Iris pigment epithelial cell (primary cell): ENCODE measurements at places on chromosomes 12 and 14.

DNA sequence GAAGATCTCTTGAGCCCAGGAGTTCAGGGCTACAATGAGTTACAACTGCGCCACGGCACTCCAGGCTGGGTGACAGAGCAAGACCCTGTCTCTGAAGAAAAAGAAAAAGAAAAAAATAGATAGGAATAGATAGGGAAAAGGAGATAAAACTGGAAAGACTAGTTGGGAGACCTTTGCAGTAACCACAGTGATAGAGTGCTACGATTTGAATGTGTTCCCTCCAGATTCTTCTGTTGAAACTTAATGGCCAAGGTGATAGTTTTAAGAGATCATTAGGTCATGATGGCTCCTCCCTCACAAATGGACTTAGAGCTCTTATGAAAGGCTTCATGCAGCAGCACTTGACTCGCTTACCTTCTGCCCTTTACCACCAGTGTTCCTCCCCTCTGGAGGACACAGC lies 13.5 kb upstream of the ATF1 start:
- DNase-seq, result no peak

- peak; percentile 1 for DNase-seq
Observed at GRCh38 chr12:39012870-39013269, 107.5 kb upstream of the CPNE8 start.

DNA sequence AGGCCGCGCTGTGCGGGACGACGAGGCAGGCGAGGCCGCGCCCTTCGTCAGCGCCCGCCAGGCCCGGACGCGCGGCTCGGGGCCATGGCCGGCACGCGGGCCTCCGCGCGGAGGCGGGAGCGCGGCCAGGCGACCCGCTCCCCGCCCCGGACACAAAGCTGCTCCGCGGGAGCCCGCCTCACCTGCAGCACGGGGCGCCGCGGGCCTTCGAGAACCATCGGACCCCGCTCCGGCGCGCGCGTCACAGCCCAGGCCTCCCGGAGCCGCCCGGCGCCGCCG lies 342 bp downstream of the DICER1 start:
- peak; percentile 39 for DNase-seq

DNA sequence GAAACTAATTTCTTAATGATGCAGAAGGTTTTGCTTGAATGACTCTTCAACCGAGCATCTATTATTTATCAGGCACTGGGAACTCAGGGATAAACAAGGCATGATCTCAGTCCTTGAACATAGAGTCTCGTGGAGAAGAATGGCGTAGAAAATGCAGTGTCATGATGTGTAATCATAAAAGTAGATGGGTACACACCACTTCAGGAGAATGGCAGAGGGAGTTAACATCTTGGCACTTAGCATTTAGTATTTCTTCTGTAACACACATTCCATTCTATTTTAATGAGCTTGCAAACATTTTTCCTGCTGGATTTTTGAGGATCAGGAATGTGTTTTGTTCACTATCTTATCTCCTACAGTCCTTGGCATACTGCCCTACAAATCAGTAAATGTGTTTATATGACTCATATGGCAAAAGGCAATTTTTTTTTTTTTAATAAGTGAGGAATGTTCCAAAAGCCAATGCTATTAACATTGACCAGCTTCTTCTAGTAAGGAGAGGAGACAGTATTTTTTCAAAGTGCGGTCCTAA lies 3.8 kb downstream of the TXNRD1 start:
- peak; percentile 97 for DNase-seq

GRCh38 chr14:35050652-35051051 lies 4.6 kb downstream of the FAM177A1 start:
- DNase-seq, result peak; percentile 72

- no peak for DNase-seq
Observed at GRCh38 chr14:73965216-73965615, 15.1 kb downstream of the COQ6 start.

GRCh38 chr14:104072586-104072985 lies 12.9 kb upstream of the ASPG start:
- no peak for DNase-seq

DNA sequence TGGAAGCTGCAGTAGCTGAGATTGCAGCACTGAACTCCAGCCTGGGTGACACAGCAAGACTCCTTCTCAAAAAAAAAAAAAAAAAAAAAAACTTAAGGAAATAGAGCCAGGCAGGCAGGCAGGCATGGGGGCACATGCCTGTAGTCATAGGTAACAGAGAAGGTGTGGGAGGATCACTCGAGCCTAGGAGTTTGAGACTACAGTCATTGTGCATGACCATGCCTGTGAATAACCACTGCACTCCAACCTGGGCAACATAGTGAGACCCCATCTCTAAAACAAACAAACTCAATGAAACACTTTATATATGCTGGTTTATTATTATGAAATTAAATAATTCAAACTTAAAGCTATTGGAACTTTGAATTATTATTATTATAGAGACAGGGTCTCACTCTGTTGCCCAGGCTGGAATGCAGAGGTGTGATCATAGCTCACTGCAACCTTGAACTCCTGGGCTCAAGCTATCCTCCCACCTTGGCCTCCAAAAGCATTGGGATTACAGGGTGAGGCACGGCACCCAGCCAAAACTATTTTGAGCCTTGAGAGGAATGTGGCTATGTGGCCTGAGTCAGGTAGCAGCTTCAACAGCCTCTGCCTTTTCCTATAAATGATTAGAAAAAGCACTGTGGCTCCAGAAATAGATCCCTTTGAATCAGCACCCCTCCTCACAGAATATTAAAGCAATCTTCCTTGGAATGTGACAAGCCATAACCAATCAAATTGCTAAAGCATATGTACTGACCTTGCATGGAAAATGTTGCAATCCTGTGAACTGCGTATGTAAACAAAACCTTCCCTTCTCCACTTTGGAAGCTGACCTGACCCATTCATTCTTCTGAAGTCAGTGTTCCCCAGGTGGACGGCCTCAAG lies 34.7 kb upstream of the YY1 start:
- DNase-seq, result peak; percentile 75

DNA sequence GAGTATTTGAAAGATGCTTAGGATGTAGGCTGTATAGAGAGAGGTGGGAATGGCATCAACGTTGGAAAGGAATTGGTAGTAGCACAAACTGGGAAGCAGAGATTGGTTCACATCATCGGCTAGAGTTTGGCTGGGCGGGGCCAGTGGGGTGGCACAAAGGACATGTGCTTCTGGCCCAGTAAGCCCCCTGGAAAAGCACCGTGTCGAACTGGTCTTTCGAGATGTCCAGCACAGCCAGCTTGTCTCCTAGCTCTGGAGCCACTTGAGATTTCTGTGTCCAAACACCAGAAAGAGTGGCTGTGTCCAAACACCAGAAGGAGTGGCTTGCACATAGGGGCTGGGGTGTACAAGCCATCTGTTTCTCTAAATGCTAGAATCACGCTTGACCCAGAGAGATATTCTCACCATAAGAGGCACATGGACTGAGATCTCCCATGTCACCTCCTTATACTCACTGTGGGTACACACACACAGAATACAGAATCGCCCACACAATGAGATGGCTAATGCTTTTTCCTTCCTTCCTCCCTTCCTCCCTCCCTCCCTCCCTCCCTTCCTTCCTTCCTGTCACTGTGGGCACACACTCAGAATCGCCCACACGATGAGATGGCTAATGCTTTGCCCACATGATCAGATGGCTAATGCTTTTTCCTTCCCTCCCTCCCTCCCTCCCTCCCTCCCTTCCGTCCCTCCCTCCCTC lies 41.8 kb upstream of the KCNK13 start:
- DNase-seq, result no peak

DNA sequence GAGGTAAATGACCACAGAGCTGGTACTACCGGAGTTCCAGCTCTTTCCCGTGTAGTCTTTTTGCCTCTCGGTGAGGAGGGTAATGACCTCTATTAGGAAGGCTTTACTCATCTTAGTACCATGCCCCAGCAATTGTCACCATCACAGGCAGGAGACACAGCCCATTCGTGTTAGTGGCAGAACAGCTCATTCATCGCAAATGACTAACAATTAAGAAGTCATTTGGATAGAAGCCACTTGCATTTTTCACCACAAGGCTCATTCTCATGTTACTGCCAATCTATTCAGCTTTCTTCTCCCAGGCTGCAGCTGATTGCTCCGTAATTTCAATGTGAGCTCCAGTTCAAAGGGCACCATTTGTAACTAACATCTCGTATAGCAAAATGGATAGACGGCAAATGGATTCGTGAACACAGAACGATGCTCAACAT lies 718.8 kb upstream of the TMEM132C start:
- DNase-seq, result peak; percentile 21

DNA sequence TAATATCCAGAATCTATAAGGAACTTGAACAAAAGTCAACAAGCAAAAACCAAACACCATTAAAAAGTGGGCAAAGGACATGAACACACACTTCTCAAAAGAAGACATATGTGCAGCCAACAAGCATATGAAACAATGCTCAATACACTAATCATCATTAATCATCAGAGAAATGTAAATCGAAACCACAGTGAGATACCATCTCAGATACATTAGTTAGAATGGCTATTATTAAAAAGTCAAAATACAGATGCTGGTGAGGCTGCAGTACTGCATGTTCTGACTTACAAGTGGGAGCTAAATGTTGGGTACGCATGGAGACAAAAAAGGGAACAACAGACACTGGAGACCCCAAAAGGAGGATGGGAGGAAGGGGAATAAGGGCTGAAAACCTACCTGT lies 67.1 kb downstream of the BLTP3B start:
- no peak for DNase-seq

DNA sequence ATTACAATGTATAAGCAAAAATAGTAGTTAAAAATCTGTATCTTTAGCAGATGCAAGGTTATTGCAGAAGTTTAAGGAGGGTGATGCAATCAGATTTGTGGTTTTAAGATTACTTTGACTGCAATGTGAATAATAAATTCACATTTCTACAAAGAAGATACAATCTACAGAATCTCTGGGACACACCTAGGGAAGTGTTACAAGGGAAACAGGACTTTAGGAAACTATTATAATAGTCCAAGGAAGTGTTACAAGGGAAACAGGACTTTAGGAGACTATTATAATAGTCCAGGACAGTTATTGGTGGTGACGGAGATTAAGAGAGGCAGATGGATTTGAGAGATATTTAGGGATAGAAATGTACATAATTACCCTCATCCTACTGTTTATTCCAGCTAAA lies 154.4 kb upstream of the GARIN6 start:
- DNase-seq, result no peak

DNA sequence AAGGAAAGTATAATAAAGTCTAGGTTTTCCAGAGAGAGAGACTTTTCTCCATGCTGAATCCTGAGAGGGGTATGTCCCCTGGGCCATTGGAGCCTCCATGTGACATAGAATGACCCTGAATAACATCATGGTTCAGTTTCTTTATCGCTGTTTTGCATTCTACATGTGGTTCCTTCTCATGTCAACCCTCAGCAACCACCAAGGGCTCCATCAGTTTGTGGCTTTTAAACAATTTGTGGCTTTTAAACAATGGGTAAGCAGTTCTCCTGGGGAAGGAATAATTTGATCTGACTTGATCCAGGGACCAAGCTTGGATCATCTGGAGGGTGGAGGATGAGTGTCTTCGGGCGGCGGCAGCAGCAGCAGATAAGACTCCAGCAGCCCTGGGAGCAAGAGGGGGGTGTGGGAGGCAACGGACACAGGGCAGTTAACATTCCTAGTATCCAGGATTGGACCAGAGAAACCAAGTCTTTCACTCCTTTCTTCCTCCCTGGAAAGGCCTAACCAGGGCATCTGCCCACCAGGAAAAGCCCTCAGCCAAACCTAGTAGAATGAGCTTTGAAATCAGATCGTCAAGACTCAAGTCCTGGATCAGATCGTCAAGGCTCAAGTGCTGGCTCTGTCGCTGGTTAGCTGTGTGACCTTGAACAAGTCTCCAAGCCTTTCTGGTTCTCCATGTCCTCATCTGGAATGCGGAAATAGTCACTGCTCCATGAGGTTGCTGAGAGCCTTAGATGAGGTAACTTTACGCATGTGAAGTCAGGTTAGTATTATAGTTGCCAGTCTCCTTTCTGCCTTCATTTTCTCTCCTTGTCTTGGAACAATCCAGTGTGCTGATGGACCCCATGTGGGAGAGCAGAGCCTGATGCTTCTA lies 27.8 kb upstream of the FAM222A start:
- DNase-seq, result no peak

GRCh38 chr12:49331380-49332222 lies 5.4 kb downstream of the C1QL4 start:
- DNase-seq, result peak; percentile 79

DNA sequence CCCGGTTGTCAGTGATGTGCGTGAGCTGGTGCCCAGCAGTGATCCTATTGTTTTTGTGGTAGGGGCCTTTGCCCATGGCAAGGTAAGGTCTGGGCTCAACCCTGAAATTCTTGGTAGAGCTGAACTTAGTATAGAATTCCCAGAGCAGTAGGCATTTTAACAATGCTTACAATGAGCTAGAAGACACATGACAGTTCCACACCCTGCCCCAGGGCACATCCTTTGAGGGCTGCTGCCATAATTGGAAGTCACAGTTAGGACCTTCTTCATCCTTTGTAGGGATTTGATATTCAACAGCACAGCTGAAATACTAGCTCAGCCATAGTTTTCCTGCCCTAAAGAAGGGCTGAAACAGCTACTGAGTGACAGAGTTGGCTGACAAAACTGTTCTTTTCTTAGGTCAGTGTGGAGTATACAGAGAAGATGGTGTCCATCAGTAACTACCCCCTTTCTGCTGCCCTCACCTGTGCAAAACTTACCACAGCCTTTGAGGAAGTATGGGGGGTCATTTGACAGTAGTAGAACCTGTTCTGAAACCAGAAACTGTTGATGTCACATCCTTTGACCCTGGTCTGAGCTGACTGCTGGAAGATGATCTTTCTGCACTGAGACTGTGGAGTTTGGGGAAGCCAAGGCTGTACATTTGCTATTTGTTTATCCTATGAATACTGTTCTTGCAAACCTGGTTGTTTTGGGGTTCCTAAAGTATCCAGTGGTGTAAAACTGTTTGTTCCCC lies 4.8 kb downstream of the EMG1 start:
- no peak for DNase-seq

- peak; percentile 60 for DNase-seq
Observed at GRCh38 chr12:42482041-42482747, 107.4 kb downstream of the PRICKLE1 start.

GRCh38 chr14:71244341-71244740 lies 337.1 kb downstream of the PCNX1 start:
- no peak for DNase-seq

DNA sequence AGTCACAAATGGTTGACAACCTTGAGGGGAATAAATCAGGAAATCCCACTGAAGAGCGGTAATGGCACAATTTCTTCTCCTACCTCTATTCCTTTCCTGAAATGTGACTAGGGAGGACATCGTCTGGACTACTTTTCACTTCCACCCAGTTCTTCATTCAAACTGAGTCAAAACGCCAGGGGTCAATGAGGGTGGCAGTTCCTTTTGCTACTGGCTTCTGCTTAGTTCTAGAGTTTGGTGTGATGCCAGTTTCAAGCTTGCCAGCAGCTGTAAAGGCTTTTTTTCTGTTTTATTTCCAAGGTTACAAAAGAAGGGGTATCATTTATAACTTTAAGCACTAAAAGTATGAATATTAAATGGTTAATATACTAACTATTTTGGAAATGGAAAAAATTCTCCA lies 286.5 kb downstream of the SOX5 start:
- no peak for DNase-seq

GRCh38 chr12:113471619-113472171 lies at the start of gene LHX5:
Gene LHX5 (minus strand): TSS chr12:113471871. CDS start chr12:113471498, 373 bp downstream.
- DNase-seq, result no peak

GRCh38 chr14:39592116-39592789 lies 160.0 kb upstream of the FBXO33 start:
- DNase-seq, result no peak

- DNase-seq, result peak; percentile 99
Observed at GRCh38 chr14:63543000-63543825, at the start of gene PPP2R5E. Gene PPP2R5E (minus strand): TSS chr14:63543377. CDS start chr14:63539685, 3,692 bp downstream.
